RKO (cell line): ENCODE measurements at places on chromosomes 6 and 20.

GRCh38 chr20:58160451-58161061, 67.9 kb downstream of the ANKRD60 start:
- no peak for DNase-seq

DNA sequence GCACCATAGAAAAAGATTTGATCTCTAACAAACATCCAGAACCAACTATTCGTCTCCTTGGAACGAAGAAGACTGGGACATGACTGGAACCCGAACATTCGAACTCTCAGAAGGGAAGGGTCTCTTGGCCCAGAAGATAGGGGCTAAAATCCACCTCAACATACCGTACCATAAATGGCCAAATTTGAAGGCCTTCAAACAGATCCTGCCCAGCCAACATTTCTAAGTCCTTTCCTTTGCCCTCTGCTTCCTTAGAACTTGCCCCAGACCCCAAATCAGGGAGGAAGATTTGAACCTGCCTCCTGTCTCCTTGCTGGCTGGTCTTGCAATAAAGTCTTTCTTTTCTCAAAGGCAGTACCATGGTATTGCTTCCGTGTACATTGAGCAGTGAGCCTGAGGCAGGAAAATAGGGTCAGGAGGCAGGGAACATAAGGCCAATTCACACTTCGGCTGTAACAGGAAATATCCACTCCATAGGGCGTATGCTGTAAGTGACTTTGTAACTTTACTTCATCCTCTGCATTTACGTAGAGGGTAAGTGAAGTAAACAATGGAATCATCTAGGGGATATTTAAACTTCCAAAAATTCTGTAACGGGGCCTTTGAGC, 1.8 kb upstream of the PXDC1 start:
- DNase-seq = no peak

- no peak for DNase-seq
Measured at GRCh38 chr6:25414168-25414567, 135.0 kb downstream of the CARMIL1 start.

- no peak for DNase-seq
Measured at GRCh38 chr6:31490115-31490873, 7.7 kb upstream of the MICB start.
